DMS 273 treated with DMSO at 0.1 percent for 48 hours (cell line): ENCODE measurements at places on chromosomes 4 and X.

DNA sequence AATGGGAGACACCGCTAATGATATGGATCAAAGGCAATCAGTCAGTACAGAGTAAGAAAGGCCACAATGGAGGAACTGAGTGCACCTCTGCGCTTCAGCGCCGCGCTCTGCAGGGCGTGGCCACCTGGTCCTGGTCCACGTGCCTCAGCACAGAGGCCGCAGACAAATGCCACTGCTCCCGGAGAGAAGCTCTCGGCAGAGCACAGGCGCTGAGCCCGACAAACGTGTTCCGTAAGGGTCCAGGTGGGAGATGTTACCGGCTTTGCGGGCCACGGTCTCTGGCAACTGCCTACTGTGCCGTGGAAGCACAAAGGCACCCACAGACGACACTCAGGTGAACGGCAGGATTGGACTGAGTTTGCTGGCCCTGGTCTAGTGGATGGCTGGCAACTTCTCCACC is 68.9 kb downstream of the ACOX3 start:
- DNase-seq = no peak

DNA sequence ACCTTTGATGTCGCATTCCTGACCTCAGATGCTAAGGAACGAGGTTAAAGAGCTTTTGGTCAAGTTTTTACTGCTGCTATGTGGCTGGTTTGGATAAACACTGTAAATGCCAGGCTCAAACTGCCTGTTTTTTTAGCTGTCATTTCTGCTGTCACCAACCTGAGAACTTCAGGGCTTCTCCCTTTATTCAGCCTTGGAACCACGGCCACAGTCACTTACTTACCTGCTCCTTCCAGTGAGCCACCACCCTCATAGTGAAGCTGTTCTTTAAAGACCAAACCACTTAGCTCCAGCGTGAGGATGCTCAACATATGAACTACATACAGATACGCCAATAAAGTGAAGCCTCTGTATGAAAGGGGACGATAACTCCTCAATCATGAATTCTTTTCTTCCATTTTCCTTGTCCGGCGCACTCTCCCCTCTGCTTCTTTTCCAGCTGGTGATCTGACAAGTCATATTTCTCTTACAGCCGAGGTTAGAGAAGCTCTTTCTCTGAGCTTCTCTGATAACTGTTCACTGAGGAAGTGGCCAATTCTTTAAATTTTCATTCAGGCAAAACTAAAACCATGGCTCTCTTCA is 152.8 kb upstream of the ANK2 start:
- DNase-seq = no peak

- no peak for DNase-seq
Observed at GRCh38 chrX:39624166-39624565, 473.6 kb downstream of the BCOR start.

GRCh38 chr4:73257234-73257633 is 1.4 kb downstream of the ANKRD17 start:
- DNase-seq = peak; percentile 42

DNA sequence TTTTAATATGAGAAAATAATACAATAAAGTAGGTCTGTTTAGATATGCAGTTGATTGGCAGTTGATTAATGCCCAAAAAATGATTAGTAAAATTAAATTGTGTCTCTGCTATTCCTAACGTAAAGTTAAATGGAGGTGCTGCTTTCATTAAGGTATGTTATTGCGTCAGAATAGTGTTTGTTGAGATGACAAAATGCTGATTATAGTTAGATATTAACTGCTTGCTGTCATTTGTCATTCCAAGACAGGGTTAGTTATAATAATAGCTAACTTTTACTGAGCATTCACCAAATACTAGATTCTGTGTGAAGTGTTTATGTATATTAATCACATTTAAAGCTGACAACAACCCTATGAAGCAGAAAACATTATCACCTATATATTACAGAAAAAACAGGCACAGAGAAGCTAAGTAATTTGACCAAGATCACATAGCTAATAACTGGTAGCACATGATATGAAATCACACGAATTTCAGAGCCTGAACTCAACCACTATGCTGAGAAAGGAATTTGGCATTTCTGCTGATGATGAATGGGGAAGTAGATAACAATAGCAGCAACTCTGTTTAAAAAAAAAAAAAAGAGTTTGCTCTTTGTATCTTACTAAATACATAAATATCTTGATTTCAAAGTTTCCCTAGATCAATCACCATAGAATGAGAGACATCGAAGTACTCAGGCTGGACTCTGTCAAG is 59.7 kb upstream of the WDR44 start:
- no peak for DNase-seq

- DNase-seq = no peak
Observed at GRCh38 chr4:102222838-102223409, 122.4 kb downstream of the SLC39A8 start.

DNA sequence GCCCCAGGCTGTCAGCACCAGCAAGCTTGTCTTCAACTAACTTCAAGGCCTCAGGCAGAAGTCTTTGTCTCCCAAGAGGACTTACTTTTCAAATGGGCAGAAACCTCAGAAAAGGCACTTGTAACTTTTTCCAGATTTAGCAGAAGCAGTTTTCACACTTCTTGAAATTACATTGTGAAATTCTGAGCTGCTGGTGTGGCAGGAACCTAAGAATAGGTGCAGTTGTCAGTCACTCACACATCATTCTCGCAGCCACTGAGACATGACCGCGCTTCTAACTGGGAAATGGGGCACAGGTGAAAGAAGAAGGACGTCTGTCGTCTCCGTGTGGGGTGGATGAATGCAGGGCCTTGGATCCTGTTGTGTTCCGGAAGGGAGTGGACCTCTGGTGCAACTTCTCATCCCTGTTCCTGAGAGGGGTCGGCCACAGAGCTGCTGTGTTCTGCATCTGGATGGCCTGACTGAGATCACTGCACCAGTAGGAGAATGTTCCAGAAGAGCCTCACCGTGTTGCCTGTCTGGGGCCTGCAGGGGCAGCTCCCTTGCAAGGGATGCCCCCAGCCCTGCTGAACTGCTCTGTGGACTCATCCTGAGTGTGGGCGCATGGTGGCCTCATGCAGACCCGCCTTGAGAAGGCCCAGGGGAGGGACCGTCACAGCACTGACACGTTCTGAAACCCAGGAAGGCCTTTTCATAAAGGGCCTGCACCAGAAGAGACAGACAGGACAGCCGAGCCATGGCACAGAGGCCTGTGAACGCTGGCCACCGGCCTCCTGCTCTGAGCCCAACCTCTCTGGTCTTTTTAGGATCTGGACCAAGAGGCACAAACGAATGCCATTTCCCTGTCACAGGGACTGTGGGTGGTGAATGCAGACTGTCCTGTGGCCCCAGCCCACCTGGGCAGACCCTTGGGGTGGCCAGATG is 18.7 kb downstream of the NAT8L start:
- no peak for DNase-seq
